ENCODE measurements at places on chromosomes 11 and 22.

DNA sequence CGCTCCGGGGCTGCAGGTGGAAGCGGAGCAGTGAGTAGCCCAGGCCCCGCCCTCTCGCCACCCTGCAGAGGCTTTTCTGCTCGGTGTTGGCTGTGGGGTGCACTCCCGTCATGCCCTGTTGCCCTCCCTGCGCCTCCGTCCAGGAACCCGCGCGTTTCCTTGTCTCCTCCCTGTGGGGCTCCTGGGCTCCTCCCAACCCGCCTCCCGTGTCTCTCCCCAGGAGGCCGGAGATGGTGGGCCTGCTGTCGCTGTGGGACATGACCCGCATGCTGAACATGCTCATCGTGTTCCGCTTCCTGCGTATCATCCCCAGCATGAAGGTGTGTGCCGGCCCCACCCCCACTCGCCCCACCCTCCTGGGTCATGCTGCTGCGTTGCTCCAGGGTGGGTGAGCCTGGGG lies 32.4 kb downstream of the TPCN2 start:
- no peak for DNase-seq

DNA sequence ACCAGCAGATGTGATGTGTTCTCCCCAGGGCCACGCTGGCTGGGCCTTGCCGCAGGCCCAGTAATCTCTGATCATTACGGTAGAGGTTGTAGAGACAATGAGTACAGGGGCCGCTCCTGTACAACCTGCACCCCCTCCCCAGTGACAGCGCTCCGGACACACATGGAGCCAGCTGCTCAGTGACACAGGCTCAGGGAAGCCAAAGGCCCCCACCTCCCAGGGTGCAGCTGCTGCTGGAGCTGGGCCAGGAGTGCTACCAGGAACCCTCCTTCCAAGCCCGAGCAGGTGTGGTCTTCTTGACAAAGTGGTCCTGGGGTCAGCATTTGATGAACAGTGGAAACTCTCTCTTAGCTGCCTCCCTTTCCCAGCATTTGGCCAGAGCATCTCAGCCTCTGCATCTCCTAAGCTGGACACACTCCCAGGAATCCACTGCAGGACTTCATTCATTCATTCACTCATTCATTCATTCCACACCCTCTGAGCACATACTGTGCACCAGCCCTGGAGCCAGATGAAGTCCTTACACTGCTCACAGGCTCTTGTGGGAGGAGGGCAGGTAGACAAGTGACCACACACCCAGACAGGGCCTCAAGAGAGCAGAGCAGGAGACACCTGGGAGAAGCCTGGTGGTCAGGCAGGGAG lies 49.6 kb upstream of the MPEG1 start:
- no peak for DNase-seq

DNA sequence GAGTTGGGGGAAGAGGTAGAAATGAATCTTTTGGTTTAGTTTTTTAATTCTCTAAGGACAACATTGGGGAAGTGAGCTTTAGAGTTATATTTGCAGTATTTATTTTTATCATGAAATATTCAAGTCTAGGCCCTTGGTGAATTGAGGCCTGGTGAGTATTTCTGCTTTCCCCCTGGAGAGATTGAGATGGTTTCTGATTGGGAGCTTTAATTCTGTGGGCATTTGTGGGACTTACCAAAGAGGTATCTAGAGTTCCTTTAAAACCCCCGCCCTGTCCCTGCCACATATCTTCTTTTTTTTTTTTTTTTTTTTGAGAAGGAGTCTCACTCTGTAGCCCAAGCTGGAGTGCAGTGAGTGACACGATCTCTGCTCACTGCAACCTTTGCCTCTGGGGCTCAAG lies 9.6 kb downstream of the ACO2 start:
- DNase-seq, result no peak

GRCh38 chr11:69865707-69866106 lies 46.5 kb upstream of the FGF3 start:
- no peak for DNase-seq

GRCh38 chr11:8250434-8250833 lies 13.2 kb downstream of the LMO1 start:
- no peak for DNase-seq

DNA sequence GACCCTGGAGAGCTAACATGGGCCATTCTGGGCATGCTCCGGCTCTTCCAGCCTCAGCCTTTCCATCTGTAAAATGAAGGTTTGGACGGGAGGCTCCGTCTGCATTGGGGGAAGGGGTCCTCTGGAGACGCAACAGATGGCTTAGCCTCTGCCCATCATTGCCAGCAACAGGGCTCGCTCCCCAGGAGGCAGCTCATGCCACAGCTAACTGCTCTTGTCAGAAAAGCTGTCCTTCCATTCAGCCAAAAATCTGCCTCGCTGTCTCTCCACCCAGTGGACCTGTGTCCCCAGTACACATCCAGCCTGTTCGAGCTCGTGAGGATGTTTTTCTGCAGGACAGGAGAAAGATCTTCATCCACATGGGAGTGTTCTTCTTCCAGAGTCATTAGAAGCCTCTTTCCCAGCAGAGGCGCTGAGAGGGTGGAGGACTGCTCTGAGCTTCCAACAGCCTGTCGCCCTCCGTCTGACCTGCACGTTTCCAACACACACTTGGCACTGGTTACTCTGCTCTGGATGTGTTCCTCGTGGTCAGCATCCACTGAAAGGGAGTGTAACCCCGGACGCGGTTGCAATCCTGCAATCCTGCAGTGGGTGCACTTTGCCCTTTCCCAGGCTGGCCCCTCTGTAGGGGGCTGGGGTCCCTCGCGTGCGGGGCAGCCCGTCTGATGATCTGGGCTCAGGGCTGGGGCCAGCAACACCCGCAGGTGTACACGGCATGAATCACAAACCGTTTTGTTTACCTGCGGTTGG lies 1340.9 kb downstream of the TBC1D22A start:
- DNase-seq, result no peak

- DNase-seq, result no peak
These were observed 64.6 kb downstream of the FLRT1 start for GRCh38 chr11:64100360-64100759.

All from C1 segment of cervical spinal cord (tissue), 14 donors.